ENCODE measurements at places on chromosomes 7 and 10.

- no peak for DNase-seq
Observed at GRCh38 chr10:132762267-132762666, 23.7 kb downstream of the NKX6-2 start.

- DNase-seq: no peak
Observed at GRCh38 chr10:43623351-43623750, 17.1 kb downstream of the ZNF485 start.

- no peak for DNase-seq
Observed at GRCh38 chr10:93096901-93097300, 23.2 kb downstream of the CYP26A1 start.

DNA sequence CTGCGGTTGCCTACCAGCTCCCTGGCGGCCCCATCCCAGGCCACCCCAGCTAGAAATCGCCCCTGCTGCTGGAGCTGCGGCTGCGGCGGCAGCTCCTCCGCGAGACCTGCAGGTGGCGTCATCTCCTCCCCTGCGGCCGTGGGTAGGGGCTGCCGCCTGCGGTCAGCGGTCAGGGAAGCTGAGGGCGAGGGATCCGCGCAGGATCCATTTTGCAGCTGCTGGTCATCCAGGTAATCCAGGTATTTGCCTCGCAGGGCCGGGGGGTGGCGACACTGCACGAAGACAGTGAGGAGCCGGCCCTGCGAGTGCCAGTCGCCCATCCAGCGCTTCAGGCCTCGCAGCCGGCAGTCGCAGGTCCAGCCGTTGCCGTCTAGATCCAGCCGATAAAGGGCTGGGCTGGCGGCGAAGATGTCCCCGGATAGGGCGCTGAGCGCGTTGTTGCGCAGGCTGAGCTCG is 1.5 kb downstream of the TRIL start:
- no peak for DNase-seq

DNA sequence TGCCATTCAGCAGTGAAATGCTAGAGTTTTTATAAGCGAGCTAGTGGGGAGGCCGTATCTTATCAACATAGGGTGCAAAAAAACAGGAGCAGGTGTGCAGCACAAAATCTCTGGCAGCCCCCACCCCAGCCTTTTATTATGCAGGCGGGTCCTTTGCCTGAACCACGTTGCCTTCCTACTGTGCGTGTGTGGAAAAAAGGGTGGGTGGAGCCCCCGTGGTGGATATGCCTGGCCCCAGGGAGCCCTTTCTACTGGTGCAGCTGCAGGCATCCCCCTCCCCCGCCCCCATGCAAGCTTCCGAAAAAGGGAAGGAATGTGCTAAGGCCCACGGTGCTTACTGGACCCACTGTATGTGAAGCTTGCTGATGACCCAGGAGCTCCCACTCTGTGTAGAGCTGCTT is 175.9 kb downstream of the USP6NL start:
- DNase-seq: no peak

- no peak for DNase-seq
Observed at GRCh38 chr10:69435966-69436520, 15.2 kb upstream of the TSPAN15 start.

GRCh38 chr7:30515761-30516160 is 11.1 kb upstream of the GGCT start:
- DNase-seq: no peak

GRCh38 chr7:74289659-74290552 is 699 bp downstream of the CLIP2 start:
- peak; percentile 18 for DNase-seq

- no peak for DNase-seq
Observed at GRCh38 chr7:6507906-6508305, 43.4 kb downstream of the GRID2IP start.

DNA sequence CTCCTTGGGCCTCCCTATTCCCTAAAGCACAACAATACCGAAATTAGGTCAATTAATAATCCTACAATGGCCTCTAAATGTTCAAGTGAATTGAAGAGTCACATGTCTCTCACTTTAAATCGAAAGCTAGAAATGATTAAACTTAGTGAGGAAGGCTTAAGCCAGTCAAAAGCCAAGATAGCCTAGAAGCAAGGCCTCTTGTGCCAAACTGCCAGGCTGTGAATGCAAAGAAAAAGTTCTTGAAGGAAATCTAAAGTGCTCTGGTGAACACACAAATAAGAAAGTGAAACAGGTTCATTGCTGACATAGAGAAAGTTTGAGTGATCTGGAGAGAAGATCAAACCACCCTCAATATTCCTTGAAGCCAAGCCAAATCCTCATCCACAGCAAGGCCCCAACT is 57.2 kb downstream of the SLC29A4 start:
- DNase-seq: no peak

DNA sequence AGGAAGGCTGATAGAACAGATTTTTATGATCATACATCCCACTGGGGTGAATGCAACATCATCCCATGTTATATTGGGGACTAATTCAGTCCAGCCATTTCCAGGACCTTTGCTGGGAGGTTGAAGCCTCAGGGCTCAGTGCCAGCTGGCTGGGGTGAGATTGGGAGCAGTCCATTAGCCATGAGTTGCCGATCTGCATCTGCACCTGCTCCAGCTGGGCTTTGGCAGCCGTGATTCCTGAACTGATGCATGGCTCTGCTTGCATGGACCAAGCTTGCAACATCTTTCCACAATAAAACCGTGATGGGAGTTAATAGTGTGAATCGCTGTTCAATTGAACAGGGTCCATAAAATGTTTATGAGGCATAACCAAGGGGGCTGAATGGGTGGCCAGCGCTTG is 346.9 kb downstream of the TYW1 start:
- no peak for DNase-seq

- DNase-seq: no peak
Observed at GRCh38 chr7:51827631-51828030, 511.0 kb upstream of the COBL start.

GRCh38 chr10:118171861-118172260 is 125.1 kb upstream of the RAB11FIP2 start:
- no peak for DNase-seq

- DNase-seq: no peak
Observed at GRCh38 chr7:44325201-44325671, at the start of gene CAMK2B. TSS of gene CAMK2B (minus strand) at chr7:44325594. CDS start at chr7:44325421, 173 bp downstream.

GRCh38 chr7:28459306-28459705 is 47.0 kb downstream of the CREB5 start:
- DNase-seq: no peak

DNA sequence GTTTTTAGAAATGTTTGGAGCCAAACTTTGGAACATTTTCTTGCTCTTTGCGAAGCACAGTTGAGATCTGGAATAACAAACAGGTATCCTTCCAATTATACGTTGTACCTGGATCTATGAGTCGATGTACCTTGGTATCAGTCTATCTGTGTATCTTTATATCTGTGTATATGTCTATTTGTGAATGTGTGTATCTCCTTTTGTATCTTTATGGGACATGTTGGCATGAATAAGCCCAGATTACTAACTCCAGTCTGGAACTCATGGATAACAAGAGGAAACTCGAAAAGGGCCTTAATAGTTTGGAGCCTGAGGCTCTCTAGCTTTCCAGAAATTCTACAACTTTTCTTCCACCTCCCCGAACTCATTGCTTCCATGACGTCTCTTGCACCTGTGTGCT is 490.0 kb downstream of the GATA3 start:
- no peak for DNase-seq

- no peak for DNase-seq
Observed at GRCh38 chr7:27943241-27943640, 203.3 kb downstream of the TAX1BP1 start.

- DNase-seq: no peak
Observed at GRCh38 chr10:88592381-88592780, 5.8 kb downstream of the LIPJ start.

GRCh38 chr7:69652947-69653701 is 54.8 kb downstream of the AUTS2 start:
- no peak for DNase-seq

- no peak for DNase-seq
Observed at GRCh38 chr7:70619130-70619529, 512.8 kb upstream of the GALNT17 start.

- DNase-seq: no peak
Observed at GRCh38 chr7:27689150-27689549, 26.5 kb upstream of the HIBADH start.

- DNase-seq: no peak
Observed at GRCh38 chr10:48695636-48696534, 11.2 kb downstream of the WDFY4 start.

- DNase-seq: peak; percentile 38
Observed at GRCh38 chr7:143214789-143215679, 6.8 kb upstream of the TAS2R40 start.

DNA sequence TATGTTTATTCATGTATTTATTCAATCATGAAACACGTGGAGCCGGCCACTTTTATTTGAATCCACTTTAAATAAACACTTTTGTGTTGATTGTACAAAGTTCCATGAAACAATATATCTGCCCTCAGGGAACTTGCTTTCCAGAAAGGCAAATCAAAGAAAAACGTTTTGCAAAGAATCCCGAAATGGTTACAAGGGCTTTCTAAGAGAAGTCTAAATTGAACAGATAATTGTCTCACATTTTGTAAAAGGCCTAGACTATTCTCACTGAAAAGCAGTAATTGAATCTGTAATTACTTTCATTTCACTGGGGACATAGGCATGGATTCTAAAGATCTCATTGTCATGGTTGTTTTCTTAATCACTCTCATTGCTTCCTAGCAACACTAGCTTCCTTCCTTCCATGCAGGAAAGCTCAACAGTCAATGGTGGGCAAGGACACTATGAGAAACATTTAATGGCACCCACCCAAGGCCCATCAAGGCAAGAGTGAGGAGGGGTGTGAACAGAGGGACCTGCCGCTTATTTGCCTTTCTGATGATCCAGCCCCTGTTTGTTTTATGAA is 622.4 kb upstream of the C7orf33 start:
- DNase-seq: no peak

GRCh38 chr10:115895166-115895565 is 377.8 kb downstream of the GFRA1 start:
- no peak for DNase-seq

DNA sequence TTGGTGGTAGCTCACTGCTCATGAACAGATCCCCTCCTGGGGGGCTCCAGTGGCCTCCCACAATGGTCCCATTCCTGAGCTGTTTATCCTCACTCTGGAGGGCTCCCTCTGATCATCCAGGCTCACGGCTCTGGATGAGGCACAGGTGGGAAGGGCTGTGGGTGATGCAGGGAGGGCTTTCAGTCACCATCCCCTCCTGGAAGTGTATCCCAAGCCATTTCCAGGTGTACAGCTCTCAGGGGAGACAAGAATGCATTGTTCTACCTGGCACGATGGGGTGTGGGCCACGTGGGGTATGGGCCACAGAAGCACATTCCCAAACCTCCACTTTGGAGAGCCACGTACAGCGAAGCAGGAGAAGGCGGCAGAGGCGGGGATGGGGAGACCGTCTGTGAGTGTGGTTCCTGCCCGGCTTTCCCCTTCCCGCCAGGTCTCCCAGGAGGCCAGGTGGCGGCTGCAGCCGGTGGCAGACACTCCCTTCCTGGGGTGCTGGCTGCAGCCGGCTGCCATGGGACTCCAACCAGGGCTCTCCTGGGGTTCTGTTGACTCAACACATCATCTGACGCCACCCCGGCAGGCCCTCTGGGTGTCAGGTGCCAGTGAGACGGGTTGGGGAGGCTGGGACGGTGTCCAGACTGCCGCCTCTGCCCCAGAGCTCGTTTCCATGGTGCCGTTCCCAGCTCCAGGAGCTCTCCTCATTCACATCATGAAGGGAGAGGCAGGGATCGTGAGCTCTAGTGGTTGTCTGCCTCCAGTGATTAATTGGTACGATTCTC is 169.7 kb upstream of the RHEB start:
- DNase-seq: no peak
